ENCODE measurements at places on chromosomes 2 and 18.

DNA sequence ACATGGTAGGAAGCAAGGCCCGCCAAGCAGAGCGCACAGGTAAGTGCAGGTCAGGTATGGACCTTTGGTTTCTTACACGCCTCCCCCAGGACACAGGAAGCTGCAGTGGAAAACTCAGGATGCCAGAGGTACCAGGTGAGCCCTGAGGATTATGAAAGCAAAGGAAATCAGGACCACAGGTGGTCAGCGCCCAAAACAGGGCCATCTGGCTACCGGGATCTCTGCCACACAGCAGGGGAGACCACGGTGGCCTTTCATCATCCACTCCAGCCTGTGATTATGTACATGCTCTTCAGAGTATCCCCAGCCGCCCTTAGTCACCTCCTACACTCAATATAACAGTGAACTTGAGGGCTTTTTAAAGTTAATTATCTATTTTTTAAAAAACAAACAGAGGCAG lies 125.5 kb upstream of the EPC2 start:
- no peak for DNase-seq

- DNase-seq: peak; percentile 52
Observed at GRCh38 chr2:223725494-223725893, 111.9 kb downstream of the AP1S3 start.

DNA sequence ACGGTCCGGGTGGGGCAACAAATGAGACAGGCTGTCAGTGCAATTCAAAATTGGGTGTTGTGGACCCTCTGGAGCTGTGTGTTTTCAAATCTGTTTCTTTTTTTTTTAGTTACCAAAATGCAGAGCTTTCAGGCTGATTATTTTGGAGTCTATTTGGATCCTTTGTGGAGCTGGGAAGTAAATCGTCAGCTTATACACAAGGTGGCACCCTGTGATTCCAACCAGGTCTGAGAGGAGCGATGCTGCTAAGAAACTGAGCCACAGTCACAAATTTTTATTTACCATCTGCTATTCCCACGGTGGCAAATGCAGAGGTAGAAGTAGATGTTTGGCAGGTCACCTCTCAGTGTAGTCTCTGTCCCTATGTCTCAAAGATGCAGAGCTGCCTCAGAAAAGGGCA lies 3.8 kb upstream of the EPC2 start:
- DNase-seq: no peak

DNA sequence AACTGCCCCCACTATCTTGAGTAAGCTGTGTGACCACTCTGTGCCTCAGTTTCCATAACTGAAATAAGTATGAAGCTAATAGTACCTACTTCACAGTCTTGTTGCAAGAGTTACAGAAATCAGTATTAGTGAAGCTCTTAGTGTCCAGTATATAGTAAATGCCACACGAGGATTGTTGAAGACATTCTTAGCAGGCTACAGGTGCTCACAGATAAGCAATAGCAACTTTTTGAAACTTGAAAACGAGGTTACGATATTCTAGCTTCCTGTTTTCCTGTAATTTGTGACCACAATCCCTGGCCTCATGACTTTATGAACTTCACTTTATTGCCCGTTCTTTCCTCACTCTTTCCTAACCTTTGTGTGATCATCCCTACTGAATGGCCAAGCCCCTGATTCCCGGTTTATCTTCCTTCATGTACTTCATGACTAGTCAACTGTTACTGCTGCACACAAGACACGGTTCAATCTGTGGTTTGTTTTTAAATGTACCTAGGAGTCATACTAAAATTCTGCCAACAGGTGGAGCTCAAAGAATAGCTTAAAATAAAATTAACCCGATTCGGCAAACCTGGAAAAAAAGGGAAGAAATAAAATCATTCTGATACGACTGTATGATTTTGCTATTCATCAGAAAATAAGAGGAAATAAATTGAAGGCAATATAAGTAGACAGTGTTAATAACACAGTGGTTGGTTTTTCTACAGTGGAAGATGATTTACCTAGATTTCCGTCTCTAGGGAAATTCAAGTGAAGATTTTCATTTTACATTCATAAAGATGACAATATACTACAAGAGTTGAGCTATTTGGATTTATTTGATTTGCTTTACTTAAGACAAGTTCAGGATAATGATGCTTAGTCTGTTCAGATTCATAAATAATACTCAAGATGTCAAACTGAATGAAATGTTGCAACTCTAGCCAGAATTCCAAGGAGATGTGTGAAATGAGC lies 38.1 kb upstream of the STAT1 start:
- peak; percentile 56 for DNase-seq

DNA sequence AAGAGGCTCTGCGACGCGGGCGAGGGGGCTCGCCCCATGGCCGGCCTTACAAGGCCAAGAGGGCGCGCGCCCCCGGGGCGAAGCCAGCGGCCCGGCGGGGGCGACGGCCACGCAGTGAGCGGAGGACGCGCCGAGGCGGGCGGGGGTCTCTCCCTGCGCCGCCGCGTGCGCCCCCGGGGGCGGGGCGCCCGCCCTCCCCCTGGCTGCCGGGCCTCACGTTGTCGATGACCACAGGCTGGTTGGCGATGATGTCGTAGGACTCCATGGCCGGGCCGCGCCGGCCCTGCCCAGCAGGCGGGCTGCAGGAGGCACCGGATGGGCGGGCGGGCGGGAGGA lies 250 bp downstream of the ACTR1B start:
- no peak for DNase-seq

DNA sequence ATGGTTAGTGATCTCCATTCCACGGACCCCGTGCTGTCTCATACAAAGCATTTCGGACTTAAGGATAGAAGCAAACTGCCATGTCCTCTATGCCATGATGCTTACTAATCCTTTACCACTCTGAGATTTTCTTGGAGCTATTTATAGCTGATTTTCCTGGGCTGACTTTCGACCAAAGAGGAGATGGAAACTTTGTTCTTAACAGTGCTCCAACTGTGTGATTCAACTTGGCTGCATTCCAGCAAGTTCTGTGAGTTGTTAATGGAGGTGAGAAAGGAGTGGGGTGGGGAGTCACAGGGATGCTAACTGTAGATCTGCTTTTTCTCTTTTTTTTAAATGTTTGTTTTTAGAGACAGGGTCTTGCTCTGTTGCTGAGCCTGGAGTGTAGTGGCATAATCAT lies 45.5 kb upstream of the MSH2 start:
- DNase-seq: no peak

DNA sequence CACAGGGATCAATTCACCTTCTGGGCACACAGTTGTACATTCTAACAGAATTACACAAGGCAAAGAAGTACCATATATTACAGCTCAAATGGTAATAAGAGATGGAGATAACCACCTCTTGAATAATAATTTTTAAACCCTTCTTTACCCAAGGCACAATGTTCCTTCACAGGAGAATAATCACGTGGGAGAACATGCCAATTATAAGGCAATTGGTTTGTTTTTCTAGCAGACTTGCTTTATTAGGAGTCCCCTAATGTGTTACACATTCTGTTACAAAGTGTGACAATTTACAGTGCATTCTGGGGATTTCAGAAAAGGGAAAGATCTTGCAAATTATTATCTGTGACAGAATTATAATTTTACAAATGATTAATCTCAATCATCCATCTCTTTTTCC lies 380.3 kb downstream of the RND3 start:
- no peak for DNase-seq

- DNase-seq: no peak
Observed at GRCh38 chr2:200345975-200346374, 39.5 kb downstream of the SPATS2L start.

DNA sequence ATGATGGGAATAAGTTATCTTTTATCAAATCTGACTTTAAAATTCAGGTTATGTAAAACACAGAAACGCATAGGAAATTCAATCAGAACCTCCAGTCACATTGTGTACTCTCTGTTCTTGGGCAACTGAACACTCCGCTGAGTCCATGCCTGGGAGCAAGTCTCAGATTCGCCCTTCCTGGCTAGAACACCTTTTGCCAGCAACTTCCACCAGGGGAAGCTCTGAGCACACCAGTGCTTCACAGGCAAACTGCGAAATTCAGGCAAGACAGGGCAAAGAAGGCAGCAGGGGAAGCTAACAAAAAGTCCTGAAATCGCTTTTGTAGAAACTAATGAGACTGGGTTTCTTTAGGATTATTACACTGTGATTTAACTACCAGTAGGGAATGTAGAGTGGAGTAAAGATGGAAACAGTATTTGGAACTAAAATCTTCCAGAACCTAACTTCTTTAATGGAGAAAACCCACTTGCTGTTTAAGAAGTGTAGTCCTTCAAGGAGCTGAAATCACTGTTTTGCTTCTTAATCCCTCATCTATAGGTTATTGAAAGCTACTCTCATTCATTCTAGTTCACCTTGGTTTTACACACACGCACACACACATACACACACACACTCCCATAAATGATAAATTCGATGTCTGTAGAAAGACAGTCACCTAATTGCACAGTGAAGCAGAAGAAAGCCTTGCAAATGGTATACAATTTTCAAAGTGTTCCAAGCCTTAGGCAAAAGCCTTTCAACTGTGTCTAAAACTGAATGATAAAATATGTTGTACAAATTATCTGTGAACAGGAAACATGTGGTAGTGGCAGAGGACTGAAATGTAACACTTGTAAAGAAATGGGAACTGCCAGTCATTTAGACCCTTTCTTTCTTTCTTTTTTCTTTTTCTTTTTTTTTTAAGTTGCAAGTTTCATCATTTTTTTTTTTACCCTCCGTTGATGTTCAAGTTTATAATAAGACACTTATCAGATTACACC lies 214.5 kb downstream of the TMEM182 start:
- DNase-seq: peak; percentile 73

DNA sequence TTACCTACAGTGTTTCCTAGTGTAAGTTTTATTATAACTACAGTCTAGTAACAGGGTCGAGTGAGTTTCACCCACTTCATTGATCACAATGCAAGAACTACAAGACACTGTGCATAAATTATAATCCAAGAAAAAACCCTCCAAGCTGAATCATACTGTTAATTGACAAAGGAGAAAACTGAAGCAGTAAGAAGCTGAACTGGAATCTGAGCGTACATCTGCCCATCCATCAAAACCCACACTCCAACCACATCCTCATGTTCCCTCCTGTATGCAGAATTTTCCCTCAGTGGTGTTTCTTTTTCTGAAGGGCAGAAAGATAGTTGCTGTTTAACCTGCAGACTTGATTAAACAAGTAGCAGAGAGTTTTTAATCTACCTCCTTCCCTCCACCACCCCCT lies 49.5 kb upstream of the KIDINS220 start:
- no peak for DNase-seq

DNA sequence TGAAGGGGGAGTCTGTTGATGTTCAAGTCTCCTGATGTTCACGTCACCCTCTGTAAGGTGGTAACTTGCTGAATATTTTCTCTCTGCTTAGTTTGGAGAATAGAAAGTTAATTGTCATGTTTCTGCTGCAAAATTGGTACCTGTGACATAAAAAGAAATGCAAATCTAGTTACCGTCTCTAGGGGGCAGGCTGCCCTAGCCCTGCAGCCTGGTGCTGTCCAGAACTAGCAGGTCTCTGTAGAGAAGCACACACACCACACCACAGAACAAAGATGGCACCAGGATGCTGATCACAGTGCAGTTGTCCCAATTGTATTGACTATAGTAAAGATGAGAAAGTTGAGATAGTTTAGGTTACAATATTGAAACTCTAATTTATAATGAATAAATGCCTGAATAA lies 47.0 kb downstream of the SLC9A4 start:
- no peak for DNase-seq

All from midbrain (tissue), 1 donor.